ENCODE measurements at places on chromosomes 6 and 20. TPM values are rescaled to one million over a fixed set of nuclear protein-coding genes. Genes with fewer than 3 reads are reported as not detected.

PACRG gene
- 2.0 TPM for polyA plus RNA-seq

DNA sequence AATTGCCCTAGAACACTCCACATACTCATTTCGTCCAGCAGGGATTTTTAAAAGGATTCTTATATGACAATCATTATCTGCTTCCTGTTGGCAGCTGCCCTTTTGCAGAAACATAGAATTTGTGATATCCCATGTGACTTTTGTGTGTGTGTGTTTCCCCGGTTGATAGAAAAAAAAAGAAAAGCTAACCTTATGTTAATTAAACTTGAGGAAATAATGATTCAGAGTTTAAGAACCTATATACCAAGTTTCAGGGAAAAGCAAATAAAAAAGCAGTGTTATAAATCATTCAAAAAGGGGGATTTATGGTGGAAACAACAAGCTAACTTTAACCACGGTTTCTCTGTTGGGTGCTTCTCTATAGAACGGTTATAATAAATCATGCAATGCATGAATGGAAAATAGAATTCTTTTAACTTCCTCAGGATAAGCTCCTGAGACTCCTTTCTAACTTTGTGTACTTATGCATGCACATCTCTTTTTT is 826.9 kb upstream of the EYS start:
- no peak for DNase-seq

GRCh38 chr6:18215436-18215835 is 48.9 kb downstream of the DEK start:
- DNase-seq, result no peak

GRCh38 chr6:64504503-64504902 is 868.9 kb downstream of the PHF3 start:
- DNase-seq, result no peak

- no peak for DNase-seq
Measured at GRCh38 chr6:159788276-159788675, 1.1 kb downstream of the TCP1 start.

Data from heart left ventricle (tissue), 16 donors.